Activated CD8-positive, alpha-beta memory T cell treated with anti-CD3 and anti-CD28 coated beads for 4 hours (primary cell): ENCODE measurements at places on chromosomes 6 and 20.

DNA sequence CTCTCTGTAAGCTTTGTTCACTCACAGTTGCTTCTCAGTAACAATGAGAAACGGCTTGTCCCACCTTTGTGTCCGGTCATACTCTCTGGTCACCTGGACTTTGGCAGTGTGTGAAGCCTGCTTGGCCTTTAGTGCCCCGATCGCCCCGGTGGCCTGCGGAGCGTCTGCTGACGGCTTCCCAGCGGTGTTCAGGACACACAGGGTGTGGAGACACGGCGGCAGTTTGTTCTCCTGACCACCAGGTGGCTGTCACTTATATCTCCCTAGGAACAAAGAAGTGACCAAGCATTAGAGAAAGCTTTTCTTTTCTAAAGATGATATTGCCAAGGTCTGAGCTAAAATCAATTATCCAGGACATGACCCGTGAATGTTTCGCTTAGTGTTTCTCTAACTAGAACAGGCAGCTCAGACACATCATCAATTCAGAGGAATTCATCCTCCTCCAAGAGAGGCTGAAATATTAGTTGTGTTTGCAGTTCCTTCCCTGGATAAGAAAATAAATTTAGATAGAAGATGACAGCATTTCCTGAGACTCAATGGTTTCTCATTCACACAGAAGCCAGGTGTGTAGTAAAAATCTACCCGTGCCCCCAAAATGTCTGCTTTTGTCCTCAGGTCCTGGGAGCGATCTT is 167.4 kb upstream of the THBS2 start:
- no peak for DNase-seq

GRCh38 chr6:164690241-164690640 is 619.2 kb downstream of the C6orf118 start:
- DNase-seq: no peak

DNA sequence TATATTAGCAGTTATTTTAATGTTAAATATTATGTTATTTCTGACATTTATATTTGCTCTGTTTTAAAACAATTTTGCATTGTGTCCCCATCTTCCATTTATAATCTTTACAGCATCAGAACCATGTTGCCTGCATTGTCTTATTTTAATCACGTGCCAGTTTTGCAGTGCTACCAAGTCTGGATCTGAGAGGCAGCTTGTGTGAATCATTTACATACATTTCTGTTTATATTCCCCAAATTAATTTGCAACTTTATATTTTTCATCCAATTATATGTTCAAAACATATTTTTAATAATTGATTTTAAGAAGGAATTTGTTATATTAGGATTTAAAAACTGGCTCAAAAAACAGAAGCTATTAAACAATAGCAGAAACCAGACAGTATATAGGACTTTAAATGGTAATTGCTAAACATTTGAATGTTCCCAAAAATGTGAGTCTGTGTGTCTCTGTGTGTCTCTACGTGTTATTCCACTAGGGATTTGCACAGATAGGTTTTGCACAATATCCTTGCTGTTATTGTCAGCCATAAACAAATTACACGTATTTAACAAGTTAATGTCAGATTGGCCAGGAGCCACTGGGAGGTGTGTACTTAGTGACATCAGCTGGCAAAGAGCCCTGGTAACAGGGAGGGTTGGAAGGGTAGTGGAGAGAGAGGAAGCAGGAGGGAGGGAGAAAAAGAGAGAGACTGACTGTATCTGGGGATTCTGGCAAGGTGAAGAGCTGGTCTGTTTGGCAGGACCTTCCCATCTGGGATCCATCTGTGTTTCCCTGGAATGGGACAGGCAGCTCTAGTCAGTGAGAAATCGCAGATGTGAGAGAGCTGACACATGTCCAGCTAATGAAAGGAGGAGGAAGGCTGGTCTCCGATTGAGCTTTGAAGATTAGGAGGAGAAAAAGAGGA is 72.1 kb downstream of the CBFA2T2 start:
- DNase-seq: no peak

GRCh38 chr6:3228771-3229565 is 1.5 kb upstream of the TUBB2B start:
- DNase-seq: no peak

GRCh38 chr20:3738111-3739053 is 5.9 kb downstream of the HSPA12B start:
- DNase-seq: no peak

DNA sequence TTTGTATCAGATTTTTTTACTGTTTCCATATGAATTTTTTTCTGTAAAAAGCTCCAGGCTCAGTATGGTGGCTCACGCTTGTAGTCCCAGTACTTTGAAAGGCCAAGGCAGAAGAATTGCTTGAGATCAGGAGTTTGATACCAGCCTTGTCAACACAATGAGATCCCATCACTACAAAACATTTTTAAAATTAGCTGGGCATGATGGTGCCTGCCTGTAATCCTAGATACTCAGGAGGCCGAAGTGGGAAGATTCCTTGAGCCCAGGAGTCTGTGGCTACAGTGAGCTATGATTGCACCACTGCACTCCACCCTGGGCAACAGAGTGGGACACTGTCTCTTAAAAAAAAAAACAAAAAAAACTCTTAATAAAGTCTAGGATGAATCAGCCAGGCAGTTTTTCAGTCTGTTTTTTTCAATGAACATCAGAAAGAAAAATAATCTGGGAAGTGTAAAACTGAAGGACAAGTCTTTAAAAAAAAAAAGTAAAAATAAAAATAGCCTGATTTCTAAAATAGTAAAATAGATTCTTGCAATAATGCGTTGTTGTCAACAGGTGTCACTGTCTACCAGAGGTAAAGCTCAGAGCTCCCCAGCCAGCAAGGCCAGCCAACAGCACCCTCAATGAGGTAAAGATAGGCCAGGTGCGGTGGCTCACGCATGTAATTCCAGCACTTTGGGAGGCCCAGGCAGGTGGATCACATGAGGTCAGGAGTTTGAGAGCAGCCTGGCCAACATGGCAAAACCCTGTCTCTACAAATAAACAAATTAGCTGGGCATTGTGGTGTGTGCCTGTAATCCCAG is 9.3 kb upstream of the ATG5 start:
- DNase-seq: no peak

DNA sequence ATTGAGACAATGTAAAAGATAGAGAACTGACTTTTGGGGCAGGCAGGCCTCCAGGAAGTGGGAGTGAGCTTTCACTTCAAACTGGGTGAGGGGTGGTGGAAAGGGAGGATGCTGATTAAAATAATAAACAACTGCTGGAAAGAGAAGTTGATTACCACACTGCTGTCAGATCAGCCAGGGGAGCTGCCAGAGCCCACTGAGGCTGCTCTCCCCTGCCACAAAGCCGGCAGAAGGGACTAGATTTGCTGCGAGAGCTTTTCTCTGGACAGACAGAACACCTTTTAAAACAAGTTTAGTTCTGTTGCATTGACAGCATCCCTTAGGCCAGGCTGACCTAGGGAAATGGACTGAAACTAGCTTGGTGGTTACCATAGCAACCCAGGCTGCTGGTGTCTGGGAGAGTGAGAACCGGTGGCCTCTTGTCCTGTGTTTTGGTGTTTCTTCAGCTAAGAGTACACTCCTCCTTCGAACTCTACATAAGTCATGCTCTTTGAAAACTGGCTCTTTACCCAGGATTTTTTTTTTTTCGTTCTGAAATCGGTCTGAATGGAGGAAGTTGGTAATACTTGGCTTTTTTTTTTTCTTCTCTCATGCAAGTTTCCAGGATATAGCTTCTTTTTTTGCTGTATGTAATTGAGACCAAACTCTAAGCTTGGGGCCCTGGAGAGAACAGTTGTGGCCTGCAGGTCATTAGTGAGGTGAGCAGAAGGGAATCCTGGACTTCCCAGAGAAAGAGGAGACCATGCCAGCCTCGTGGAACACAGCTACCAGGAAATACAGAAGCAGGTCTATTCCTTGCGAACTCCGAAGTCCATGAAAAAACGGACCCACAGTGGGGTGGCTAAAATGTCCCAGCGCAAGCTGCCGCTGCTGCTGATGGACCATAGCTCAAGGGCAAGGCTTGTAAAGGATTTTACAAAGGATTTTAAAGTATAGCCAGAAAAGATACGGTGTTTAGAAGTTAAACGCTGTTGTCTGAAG is 374.4 kb downstream of the UTRN start:
- DNase-seq: no peak

DNA sequence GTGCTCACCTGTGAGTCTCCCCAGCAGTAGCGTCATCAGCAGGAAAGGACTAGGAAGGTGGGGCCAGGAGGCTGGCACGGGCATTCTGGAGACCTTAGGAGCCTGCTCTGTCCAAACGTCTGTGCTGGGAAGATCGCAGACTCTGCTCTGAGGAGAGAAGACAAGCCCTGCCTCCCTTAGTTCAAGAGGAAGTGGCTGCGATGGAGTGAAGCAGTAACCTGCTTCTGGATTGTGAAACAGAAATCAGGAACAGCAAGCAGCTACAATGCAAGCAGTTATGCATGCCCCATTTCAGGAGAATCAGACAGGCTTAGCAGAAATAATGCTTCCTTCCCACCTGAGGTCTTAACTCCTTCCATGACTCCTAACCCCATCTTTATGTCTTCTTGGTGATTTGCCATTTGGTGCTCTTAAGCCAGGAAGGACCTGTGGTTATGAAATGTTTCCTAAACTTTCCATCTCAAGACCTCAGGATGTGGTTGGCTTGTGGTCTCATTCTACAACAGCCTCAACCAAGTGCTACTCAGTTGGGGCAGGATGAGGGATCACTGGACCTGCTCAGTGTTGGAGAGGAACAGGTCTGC is at the start of gene SIRPB1:
SIRPB1 (minus strand) TSS at position 149 of the 584 bp plus-strand sequence; CDS start at position 84, 65 bp downstream.
- DNase-seq: no peak

DNA sequence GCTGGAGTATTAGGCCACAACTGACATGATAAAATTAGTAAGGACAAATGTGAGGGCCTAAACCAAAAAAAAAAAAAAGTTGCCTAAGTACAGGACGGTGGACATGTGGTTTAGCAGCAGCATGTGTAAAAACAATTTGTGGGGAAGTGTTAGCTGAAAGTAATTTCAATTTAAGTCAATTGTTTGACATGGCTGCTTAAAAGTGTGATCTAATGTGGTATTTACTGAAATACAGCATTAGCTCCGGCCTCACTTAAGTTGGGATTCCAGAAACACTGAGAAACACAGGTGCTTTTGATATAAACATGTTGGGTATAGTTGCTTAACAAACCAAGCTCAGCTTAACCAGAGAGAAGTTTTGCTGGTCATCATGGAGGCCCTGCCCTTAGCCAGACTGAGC is 119.7 kb downstream of the FYN start:
- DNase-seq: no peak

GRCh38 chr6:32940656-32941213 is at the start of gene HLA-DMB:
Gene HLA-DMB, minus strand, starts transcription at chr6:32941028. Its CDS starts 221 bp downstream, at chr6:32940807.
- DNase-seq: no peak

- no peak for DNase-seq
These were observed 169.8 kb downstream of the PTPRK start for GRCh38 chr6:128350416-128351254.

- no peak for DNase-seq
These were observed 59.9 kb downstream of the ANKEF1 start for GRCh38 chr20:10094566-10095173.

- no peak for DNase-seq
These were observed 210.5 kb upstream of the SPTLC3 start for GRCh38 chr20:12798286-12798685.

DNA sequence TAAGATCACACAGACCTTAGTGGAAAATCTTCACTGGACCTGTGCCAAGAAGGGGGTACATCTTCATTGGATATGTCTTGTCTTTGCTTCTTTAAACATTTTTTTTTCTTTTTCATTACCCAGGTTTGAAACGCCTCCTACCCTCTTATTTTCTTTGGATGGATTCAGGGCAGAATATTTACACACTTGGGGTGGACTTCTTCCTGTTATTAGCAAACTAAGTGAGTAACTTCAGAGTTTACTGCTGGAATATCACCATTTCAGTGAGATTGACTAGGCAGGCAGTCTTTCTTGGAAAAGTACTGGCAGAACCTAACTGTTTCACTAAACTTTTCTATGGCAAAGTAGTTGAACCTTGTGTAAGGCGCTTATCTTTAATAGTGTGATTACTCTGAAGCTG is 47.0 kb downstream of the ENPP1 start:
- DNase-seq: no peak

DNA sequence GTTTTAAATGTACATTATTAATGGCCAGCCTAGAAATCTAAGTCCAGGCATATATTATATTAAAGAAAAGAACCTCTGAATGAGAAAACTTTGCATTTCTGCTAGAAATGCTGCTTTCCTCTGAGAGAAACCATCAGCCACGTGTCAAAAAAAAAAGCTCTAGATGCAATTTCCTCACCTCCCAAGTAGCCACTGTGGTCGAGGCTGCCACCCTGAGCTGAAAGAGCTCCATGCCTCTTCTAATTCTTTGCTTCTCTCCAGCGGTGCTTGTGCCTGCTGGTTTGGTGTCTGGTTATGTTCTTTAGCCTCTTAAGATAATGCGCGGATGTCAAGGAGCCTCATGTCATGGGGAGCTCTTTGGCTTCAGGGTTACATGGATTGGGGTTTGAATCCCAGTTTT is 316.0 kb downstream of the TFAP2C start:
- DNase-seq: no peak

DNA sequence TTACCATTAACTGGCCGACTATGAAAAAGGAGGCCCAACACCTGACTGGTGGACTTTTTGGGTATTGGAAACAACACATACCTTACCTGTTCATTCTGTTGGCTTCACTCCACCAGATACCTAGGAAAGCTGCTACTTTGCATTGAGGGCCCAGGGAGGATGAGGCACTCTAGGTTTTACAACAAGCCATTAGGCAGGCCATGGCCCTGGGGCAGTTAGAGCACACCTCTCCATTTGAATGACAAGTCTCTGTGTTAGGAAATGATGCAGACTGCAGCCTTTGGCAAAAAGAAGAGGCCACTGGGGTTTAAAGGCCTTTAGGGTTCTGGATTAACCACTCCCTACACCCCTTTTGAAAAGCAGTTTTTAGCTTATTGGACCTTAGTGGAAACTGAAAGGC is 144.3 kb downstream of the OR2B2 start:
- no peak for DNase-seq

GRCh38 chr6:168355716-168356522 is 36.3 kb upstream of the DACT2 start:
- DNase-seq: no peak

DNA sequence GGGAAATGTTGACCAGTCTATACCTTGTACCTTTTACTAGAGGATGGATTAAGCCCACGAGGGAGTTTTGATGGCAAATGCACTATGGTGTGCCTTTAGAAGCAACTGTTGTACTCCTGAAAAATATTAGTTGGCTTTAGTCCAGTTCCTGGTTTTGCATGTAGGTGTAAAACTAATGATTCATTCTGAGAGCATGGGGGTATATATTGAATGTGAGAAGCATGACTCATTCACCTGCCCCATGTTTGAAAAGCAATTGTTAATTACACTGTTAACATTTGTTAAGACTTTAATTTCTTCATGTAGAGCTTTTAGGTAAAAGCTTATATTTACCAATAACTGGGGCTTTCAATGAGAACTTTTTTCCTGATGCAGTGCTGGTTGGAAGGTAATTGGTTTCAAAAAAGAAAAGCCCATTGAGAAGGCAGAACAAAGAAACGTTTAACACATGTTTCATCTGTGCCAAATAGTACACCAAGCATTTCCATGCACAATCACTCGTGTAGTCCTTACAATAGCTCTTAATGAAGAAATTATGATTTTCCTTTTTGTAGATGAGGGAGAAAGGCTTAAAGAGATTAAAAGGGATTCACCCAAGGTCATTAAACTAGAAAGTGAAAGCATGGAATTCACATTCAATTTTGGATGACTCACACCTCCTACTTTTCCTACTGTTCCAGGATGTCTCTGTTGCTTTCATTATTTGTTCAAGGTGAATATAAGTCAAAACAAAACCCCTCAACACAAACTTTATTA is 134.1 kb downstream of the CCDC170 start:
- no peak for DNase-seq
